ENCODE measurements at places on chromosomes 3 and 15.

GRCh38 chr3:193971966-193972365, 164.0 kb upstream of the HES1 start:
- DNase-seq, result no peak

- no peak for DNase-seq
Observed at GRCh38 chr3:59709702-59710553, 660.1 kb upstream of the CFAP20DC start.

GRCh38 chr3:33095436-33095835, 1.5 kb downstream of the GLB1 start:
- no peak for DNase-seq

GRCh38 chr3:122085673-122086072, 30.5 kb downstream of the CD86 start:
- no peak for DNase-seq

- DNase-seq, result no peak
Observed at GRCh38 chr3:3276630-3277029, 97.1 kb upstream of the CRBN start.

DNA sequence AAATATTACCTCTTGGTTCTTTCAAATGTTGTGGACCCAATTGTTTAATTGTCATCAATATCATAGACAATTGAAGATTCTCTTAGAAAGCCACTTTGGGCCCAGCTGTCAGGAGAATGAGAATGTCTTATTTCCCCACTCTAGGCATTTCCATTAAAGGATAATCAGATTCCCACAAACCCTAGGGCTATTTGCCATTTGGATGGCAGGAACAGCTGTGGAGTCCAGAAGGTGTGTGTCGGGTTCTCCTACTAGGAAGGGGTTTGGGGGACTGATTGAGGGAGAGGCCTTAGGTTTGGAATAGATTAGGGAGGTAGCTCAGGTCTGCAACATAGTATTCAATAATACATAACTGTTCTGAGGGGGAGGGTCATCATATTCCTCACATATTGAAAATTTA, 35.2 kb upstream of the PLSCR5 start:
- DNase-seq, result no peak

DNA sequence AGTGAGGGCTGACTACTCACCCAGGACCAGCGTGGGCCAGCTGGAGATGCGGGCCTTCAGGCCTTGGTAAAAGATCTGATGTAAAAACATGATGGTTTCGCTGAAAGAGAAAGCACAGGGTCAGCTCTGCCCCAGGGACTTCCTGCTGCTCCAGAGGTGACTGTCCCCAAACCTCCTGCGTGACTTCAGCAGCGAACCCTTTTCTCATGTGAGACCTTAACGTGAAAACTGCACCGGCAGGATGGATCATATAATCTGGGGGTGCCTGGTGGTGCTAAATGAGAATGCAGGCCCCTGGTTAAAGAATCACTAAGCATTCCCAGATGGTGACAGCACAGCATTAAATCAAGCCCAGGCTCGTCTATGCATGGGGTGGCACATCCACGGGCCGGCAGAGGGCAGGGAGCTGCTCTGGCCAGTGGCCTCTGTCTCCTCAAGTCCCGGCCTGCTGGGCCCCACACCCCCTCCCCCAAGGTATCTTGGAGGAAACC, 55.4 kb downstream of the RASGRF1 start:
- DNase-seq, result peak; percentile 13

DNA sequence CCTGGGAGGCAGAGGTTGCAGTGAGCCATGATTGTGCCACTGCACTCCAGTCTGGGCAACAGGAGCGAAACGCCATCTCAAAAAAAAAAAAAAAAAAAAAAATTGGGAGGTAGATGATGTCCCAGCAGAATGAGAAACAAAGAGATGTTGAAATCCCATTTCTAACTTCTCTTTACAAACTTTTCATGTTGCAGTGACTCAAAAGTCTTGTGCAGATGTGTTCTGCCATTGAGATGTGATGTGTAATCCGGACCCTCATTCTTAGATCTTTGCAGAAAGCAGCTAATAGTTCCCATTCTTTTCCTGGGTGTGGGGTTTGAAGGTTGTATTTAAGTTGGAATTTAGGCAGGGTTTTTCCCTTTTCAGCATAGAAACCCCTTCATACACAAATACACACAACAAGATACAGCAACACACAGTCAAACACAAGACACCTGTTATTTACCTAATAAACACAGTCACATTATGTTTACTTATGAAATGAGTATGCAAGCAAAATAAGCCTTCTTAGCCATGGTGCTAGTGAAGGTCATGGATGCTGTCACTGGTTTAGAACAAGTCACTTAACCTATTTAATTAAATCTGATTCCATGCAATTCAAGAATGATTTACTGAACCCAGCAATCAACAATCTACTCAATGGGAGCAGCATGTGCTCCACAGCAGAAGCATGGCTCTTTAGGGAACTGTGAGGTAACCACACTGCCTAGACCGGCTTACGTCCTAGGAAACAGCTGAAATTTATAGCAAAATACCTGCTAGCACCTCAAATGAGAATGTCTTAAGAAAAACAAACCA, 14.9 kb downstream of the SIAH2 start:
- DNase-seq, result no peak

GRCh38 chr3:127107491-127108375, 85.2 kb upstream of the PRR23E start:
- no peak for DNase-seq

DNA sequence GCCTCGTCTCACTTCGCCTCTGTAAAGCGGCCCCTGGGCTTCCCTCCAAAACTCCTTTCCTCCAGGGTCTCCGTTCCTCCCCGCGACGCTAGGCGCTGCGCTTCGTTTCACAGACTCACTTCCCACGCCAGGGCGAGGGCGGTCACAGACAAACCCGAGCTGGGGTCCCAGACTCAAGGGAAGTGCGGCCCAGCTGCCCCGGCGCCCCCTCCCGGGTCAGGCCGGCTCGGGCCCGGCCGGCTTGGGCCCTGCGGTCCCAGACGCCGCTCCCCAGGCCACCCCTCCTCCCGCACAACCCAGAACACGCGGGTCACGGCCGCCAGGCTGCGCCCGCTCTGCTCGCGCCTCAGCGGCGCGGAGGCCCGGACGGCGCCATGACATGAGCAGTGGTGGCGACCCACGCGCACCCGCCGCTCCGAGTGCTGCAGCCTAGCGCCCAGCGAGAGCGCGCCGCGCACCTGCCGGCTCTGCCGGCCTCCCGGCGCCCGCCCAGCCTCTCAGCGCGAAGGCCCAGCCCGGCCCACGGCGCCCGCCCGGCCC, 547 bp downstream of the NUP210 start:
- DNase-seq, result no peak

- DNase-seq, result no peak
Observed at GRCh38 chr3:193554811-193555210, at the start of gene ATP13A4. ATP13A4 (minus strand) TSS chr3:193554895; CDS start chr3:193554799, 96 bp downstream.

DNA sequence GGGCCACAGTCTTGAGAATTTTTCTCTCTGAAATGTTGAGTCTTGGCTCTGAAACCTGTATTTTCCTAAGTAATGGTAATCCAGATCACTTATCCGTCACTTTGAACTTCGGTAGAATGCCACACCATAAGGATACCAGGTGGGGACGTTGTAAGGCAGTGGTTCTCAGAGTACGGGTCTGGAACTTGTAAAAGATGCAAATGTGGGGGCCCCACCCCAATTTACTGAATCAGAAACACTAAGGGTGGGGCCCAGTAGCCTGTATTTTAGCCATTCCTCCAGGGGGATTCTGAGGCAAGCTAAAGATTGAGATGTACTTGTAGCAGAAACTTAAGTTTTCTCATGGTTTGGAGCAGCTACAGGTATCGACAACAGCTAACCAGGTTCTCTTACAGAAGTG, 555.3 kb downstream of the FOXP1 start:
- no peak for DNase-seq

DNA sequence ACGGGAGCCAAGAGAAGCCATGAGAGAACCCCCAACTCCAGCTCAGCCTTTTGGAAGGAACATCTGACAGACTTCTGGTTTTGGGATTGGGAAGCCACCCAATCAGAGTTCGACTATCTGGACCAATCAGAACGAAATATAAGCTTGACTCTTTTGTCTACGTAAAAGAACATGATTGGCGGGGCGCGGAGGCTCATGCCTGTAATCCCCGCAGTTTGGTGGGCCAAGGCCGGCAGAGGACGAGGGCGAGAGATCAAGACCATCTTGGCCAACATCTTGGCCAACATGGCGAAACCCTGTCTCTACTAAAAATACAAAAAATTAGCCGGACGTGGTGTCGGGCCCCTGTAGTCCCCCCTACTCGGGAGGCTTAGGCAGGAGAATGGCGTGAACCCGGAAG, 380.3 kb downstream of the TBL1XR1 start:
- no peak for DNase-seq

DNA sequence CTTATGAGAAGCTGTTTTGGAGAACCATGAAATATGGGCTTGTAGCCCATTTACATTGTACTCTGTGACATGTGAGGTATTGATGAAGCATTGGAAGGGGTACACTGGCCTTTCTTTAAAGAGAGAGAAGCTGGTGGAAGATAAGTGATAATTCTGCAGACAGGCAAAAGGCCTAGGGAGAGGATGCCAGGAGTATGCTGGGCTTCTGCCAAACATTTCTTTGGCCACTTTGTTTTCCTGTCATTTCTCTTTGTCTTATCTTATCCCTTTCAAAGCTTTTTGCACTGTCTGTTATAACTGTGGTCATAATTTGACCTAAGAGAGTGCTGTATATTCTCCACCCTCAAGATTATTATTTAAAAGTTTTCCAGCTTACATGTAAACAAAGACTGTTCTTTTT, 109.6 kb upstream of the SEMA6D start:
- no peak for DNase-seq
